NCI-H1105 treated with DMSO at 0.1 percent for 48 hours (cell line): ENCODE measurements at places on chromosomes 4 and X.

DNA sequence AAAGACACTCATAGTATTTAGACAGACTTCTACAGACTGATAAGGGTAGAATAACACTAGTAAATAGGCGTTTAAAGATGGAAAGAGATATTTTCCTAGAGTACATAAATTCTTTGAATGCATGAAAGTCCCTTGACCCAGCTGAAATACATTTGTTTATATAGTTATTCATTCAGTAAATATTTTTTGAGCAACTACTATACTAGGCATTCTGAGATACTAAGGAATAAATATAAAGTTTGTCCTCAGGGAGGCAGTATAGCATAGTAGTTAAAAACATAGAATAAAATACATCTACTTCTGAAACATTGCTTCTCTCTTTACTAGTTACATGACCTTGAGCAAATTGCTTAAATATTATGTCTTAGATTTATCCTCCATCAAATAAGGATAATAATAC lies 27.4 kb downstream of the HMGN5 start:
- DNase-seq, result peak; percentile 0

GRCh38 chr4:173707658-173708419 lies 177.8 kb upstream of the HAND2 start:
- no peak for DNase-seq

DNA sequence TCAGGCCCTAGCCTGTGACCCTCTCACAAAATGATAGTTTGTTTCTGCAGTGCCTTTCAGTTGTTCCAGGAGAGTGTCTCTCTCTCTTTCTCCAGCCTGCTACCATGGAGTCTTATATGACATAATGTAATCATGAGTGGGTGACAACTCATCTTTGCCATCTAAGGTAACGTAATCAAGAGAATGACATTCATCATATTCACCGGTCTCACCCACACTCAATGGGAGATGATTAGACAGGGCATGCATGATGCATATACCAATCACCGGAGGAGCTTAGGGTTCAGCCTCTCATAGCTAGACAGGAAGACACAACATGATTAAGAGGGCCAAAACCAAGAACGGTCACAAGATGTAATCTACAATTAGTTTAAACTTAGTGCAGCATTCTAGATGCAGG lies 97.1 kb upstream of the FAM9B start:
- no peak for DNase-seq

DNA sequence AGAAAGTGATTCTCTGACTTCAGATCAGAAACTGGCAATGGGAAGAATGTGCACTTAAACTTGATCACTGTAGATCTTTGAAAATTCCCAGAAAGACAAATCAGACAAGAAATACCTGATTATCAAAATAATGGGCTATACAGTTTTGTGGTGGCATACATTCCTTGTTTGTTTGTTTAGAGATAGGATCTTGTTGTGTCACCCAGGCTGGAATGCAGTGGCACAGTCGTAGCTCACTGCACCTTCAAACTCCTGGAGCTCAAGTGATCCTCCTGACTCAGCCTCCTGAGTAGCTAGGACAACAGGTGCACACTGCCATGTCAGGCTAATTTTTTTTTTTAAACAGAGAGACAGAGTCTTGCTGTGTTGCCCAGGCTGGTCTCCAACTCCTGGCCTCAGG lies 81.0 kb upstream of the SPRY1 start:
- DNase-seq, result no peak

GRCh38 chr4:104205116-104205515 lies 289.6 kb downstream of the CXXC4 start:
- no peak for DNase-seq

GRCh38 chr4:53512608-53513007 lies 78.7 kb downstream of the LNX1 start:
- DNase-seq, result no peak

DNA sequence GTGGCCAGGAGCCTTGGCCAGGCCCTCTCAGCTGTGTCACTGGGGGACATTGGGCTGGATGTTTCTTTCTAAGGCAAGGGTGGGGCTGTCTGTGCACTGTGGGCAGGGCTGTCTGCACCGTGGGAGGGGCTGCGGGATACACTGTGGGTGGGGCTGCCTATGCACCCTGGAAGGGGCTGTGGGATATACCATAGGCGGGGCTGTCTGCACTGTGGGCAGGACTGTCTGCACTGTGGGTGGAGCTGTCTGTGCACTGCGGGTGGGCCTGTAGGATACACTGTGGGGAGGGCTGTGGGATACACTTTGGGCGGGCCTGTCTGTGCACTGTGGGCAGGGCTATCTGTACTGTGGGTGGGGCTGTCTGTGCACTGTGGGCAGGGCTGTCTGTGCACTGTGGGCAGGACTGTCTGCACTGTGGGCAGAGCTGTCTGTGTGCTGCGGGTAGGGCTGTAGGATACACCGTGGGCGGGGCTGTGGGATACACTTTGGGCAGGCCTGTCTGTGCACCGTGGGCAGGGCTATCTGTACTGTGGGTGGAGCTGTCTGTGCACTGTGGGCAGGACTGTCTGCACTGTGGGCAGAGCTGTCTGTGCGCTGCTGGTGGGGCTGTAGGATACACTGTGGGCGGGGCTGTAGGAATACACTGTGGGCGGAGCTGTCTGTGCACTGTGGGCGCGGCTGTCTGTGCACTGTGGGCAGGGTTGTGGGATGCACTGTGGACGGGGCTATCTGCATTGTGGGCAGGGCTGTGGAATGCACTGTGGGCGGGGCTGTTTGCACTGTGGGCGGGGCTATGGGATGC lies 31.1 kb downstream of the ACOX3 start:
- DNase-seq, result no peak

GRCh38 chrX:119729408-119730201 lies 28.8 kb upstream of the SOWAHD start:
- no peak for DNase-seq

DNA sequence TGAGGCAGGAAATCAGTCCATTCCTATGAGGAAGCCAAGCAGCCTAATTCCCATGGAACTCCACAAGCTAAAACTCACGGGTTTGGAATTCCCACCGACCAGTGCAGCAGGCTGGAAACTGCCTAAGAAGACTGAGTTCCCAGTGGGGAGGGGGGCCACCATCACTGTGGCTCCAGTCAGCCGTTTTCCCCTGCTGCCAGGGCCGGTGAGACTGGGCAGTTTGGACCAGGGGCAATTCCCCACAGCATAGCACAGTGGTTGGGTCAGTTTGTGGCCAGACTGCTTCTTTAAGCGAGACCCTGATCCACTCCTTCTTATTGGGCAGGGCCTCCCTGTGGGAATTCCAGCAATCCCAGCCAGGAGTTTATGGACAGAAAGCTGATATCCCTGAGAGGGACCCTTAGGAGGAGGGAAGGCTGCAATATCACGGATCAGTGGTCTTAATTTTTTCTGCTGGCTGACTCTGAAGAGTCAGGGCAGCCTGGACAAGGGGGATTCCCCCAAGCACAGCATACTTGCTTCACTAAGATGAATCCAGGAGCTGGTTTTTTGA lies 20.7 kb downstream of the PAGE5 start:
- DNase-seq, result no peak

DNA sequence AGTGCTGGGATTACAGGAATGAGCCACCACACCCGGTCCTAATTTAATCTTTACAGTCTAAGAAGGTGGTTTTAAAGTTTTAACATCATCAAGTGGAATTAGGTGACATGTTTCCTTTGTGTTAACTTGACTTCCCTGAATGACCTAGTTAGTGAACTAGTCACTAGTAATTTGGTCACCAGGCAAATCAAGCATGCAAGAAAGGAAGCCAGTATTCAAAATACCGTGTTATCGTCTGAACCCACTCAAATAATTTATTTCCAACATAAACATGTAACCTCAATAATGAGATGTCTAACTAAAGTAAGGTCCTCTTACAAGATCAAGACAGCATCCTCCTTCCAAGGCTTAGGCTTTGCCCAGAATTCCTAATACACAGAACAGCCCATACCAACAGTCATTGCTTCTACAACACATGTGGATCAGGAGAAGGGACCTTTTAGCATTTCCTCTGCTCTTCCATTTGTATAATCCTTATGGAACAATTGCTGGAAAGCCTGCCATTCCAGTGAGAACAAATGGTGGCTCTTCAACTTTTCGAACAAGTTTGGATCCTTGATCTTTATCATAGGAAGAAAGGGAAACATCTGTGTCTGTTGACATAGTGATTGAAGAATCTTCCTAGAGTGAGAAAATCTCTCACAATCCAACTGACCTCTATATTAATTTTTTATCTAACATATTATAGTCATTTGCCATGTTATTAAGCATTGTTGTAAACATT lies 97.2 kb downstream of the ANXA3 start:
- no peak for DNase-seq

- no peak for DNase-seq
Observed at GRCh38 chr4:114108869-114109268, 129.4 kb upstream of the ARSJ start.

- DNase-seq, result no peak
Observed at GRCh38 chr4:120671538-120671937, 251.0 kb downstream of the PRDM5 start.

DNA sequence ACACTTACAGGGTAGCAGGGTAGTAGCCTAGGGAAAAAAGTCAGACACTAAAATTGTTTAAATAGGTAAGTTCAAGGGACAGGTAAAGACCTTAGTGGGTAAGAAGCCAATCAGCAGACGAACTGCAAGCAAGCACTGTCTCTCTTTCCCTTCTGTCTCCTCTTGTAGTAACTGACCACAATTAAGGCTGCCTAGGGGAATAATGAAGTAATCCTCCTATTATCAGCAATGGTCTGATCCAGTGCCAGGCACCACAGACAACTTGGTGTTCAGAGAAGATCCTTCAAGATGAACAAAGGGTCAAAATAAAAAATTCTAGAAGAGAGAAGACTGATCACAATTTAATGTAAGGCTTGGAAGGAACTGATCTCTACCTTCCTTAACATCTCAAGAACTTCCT lies 62.9 kb downstream of the ELOVL6 start:
- no peak for DNase-seq

DNA sequence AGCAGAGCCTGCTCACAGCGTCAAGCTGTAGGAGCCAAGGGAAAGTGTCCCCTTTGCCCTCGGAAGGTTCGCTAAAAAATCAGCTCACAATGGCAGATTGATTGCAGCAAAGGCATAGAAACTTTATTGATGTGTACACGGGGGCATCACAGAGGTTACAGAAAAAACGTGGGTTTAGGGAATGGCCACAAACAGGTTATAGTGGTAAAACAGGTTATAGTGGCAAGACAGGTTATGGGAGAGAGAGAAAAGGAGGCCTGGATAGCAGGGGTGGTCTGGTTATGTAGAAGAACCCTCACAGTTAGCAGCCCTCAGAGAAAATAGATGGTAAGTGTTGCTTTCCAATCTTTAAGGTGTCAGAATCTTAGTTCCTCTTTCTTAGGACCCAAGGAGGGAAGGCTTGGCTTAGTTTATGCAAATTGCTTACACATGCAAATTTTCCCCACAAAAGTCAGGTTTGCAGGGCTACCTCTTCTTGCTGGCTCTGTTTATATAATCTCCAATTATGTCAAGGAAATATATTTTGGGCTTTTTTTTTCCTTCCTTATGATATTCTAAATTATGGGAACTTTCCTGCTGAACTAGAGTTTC lies 113.7 kb downstream of the BMP15 start:
- no peak for DNase-seq

DNA sequence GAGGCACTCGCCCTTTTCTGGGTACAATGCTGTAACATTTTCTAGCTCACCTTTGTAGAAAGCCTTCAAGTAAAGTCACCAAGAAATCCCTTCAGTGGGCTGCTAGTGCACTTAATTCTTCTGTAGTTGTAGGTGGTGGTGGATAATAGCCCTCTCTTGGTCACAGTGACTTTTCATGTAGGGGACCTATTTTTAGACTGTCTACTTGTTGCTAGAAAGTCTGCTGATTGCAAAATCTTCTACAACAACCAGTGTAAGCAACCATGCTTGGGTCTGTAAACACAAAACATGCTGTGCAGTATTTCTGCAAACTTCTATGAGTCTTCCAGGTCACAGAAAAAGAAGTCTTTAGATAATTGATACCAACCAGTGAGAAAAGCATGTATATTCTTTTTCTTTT lies 55.6 kb downstream of the PBDC1 start:
- no peak for DNase-seq

- no peak for DNase-seq
Observed at GRCh38 chr4:31169846-31170245, 449.7 kb downstream of the PCDH7 start.

GRCh38 chr4:54661686-54662085 lies 3.9 kb downstream of the KIT start:
- no peak for DNase-seq

GRCh38 chr4:108821351-108821930 lies 58.6 kb upstream of the ETNPPL start:
- no peak for DNase-seq

DNA sequence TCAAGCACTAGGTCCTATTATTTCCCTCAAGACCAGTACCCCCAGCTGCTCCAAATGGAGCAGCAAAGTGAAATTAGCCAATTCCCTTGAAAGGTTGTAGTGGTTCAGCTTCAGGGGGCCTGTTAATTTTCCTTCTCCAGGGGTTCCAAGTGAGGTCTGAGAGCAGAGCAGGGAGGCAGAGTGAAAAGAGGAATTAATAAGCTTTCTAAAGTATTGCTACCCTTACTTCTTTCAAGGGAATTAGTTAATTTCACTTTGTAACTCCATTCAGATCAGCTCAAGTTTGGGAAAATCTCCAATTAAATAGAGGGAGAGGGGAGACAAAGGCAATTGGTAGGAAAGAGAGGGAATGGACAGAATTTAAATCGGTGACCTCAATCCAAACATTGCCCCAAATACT lies 78.7 kb upstream of the SLC7A11 start:
- DNase-seq, result no peak

GRCh38 chr4:70522626-70523025 lies 4.3 kb downstream of the AMTN start:
- no peak for DNase-seq

- DNase-seq, result no peak
Observed at GRCh38 chr4:145791988-145792387, 112.0 kb downstream of the C4orf51 start.

DNA sequence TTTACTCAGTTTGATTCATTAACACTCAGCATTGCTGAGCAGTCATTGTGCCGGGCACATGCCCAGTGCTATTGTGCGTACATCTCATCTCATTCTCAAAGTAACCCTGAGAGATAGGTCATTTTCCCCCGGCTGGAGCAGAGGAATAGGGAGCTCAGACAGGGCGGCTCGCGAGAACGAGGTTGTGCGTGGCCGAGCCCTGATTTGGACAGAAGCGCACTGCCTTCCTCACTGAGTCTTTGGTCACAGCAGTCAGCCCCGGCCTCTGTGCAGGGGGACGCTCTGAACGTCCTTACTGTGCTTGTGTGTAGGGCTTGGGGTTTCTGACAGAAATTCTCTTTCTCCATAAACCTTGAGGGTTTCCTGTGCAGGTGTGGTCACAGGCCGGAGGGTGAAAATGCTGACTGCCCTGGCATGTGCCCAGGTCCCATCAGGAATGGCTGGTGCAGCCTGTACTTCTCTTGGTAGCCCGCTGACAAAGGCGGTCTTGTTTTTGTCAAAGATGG lies 39.5 kb downstream of the NOP14 start:
- DNase-seq, result no peak

DNA sequence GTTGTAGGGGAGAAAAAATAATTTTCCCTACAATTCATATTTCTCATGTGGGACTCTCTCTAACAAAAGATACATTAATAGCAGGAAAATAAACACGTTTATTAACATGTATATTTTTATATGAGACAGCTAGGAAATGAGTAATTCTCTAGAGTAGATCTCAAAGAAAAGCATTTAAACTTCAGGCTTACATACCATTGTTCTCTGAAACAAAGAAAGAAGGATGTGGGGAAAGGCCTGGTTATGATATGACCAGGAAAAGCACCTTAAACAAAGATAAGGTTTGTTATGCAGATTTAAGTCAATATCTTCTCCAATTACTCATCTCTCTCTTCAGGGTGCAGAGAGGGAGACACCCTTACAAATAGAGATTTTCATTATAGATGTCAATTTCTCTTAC lies 131.3 kb downstream of the SLC7A11 start:
- DNase-seq, result no peak
